ENCODE measurements at places on chromosomes 4 and X.
A peak's percentile ranks its signal among the peaks of the same experiment; 100 is the strongest.

- H3K36me3 ChIP-seq = no peaks in the 10 kb centered on the region
- no peak overlapping the region for H3K4me3 ChIP-seq
- no peak for DNase-seq
- H3K4me1 ChIP-seq = no peaks in the 10 kb centered on the region
- H3K27me3 ChIP-seq = no peaks in the 10 kb centered on the region
Measured at GRCh38 chr4:3423952-3424351, 17.8 kb upstream of the HGFAC start.

DNA sequence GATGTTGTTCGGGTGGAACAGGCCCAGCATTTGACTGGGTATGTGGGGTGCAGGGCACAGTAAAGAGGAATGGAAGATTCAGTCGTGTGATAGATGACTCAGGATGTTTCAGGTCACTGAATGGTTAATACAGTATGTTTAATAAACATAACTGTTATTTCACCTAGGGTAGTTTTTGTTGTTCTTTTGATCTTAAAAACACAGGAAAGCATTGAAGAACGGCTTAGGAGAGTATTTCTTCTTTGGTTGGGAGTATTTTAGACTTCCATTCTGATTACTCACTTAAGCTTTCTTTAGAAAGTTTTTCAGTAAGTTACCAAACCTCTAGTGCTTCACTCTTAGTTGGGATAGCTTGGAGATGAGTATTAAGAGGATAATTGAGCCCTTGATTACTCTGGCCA, 62.3 kb downstream of the STAG2 start:
- no peak overlapping the region for H3K4me3 ChIP-seq
- DNase-seq = no peak
- no peaks in the 10 kb centered on the region for H3K27me3 ChIP-seq
- peaks cover 7% of the 10 kb centered on the region for H3K36me3 ChIP-seq
- peak overlapping the region; percentile 40 for H3K27ac ChIP-seq
- H3K4me1 ChIP-seq = no peaks in the 10 kb centered on the region

- no peaks in the 10 kb centered on the region for H3K4me1 ChIP-seq
- DNase-seq = no peak
- no peaks in the 10 kb centered on the region for H3K27me3 ChIP-seq
- H3K27ac ChIP-seq = no peak overlapping the region
Measured at GRCh38 chr4:68591204-68591603, 15.1 kb upstream of the UGT2B17 start.

DNA sequence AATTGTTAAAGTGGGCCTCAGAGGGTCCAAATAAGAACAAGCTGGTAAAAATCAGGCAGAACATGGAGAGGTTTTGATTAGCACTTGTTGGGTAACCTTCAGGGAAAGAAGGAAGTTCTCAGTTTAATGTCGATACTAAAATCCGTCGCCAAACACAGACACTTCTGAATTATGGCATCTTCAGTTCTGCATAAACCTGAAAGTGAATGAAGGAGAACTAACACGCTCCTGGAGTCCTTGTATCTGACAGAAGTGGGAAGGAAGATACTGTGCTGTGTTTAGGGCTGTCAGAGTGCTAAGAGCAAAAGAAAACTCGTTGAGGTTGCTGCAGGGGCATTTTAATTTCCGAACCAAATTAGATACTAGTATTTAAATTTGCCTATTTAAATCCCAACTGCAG, 106.2 kb downstream of the TMA16 start:
- no peaks in the 10 kb centered on the region for H3K27me3 ChIP-seq
- no peak for DNase-seq
- H3K36me3 ChIP-seq = no peaks in the 10 kb centered on the region
- H3K4me1 ChIP-seq = no peaks in the 10 kb centered on the region
- no peak overlapping the region for H3K27ac ChIP-seq

GRCh38 chr4:55661398-55662056, 25.4 kb upstream of the NMU start:
- no peak overlapping the region for H3K27ac ChIP-seq
- no peak for DNase-seq
- peaks cover 8% of the 10 kb centered on the region for H3K4me1 ChIP-seq

Data from activated T-helper 1 cell treated with anti-CD3 and anti-CD28 coated beads, Interleukin-12 subunit alpha, Interleukin-12 subunit beta, Interleukin-2, Interleukin-4 antibody, amounts not matched to agents 30 ng/mL and 10 ng/mL and 1 ng/mL, durations not matched to agents 14 hours and 24 hours and 36 hours (primary cell).